ENCODE measurements at places on chromosomes 16 and 17.

DNA sequence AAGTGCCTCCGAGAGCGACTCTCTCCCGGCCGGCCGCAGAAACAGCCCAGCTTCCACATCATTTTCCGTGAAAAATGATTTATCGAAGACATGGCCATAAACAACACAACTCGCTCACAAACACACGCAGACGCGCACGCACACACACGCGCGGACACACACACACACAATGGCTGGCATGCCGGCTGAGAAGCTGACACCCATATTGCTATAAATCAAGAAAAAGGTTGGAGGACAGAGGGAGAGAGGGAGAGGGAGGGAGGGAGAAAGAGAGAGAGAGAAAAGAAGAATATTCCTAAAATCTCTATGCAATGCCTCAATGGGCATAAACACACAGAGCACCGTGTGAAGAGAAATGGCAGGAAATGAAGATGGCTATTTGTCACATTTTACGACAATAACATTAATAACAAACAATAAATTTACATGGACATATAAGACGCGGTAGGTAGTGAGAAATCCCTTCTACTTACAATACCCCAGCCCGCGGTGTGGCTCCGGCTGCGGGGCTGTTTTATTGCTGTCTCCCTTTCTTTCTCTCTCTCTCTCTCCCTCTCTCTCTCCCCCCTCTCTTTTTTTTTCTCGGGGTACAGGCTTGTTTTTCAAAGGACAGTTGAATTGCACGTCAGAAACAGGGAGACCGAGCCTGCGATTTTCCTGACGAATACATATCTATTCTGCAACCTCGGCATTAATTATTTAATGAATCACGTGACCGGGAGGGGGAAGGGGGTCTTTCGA lies 9.5 kb downstream of the HOXB4 start:
- DNase-seq = no peak

DNA sequence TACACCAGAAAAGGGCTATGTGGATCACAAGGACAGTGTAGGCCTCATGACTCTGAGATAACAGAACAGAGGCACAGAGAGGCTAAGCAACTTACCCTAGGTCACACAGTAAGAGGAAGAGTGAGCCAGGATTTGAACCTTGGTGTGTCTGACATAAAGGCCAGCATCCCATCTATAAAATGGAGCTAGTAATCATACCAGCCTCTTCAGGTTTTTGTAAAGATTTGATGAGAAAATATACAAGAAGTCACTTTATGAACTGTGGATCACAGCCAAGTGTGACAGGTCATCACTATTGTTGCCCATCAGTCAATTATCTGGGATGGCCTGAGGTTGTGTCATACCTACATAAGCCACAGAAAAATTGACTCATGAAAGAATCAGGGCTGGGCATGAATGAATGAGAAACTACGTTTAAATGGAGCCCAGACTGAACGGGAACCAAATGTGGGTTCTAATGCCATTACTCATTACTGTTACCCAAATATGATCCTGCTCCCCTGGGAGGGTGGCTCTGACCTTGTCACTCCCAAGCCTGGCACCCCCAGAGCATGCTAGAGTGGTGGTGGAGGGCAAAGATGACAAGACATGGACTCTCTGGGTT lies 21.0 kb downstream of the FBXO39 start:
- no peak for DNase-seq

GRCh38 chr16:83717308-83717707 lies 90.5 kb upstream of the HSBP1 start:
- DNase-seq = no peak

DNA sequence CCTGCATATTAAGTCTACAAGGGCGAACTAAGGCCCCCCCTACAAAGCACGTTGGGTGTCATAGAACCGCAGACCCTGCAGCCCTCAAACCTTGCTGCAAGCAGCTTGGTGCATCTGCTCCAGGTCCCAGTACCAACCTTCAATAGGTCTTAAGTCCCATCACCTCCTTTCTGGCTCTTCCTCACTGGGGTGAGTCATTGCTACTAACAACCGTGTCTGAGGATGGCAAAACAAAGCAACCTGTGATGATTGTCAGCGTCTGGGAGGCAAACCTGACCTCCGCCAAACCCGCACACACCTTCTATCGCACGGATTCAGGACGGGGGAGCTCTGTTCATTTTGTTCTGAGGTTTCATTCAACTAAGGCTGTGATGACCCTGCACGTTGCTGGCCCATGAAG lies 138.9 kb downstream of the SLC39A11 start:
- no peak for DNase-seq

GRCh38 chr17:37527249-37527851 lies 37.7 kb downstream of the DUSP14 start:
- peak; percentile 9 for DNase-seq

- no peak for DNase-seq
Measured at GRCh38 chr17:61556224-61557188, 34.5 kb downstream of the NACA2 start.

DNA sequence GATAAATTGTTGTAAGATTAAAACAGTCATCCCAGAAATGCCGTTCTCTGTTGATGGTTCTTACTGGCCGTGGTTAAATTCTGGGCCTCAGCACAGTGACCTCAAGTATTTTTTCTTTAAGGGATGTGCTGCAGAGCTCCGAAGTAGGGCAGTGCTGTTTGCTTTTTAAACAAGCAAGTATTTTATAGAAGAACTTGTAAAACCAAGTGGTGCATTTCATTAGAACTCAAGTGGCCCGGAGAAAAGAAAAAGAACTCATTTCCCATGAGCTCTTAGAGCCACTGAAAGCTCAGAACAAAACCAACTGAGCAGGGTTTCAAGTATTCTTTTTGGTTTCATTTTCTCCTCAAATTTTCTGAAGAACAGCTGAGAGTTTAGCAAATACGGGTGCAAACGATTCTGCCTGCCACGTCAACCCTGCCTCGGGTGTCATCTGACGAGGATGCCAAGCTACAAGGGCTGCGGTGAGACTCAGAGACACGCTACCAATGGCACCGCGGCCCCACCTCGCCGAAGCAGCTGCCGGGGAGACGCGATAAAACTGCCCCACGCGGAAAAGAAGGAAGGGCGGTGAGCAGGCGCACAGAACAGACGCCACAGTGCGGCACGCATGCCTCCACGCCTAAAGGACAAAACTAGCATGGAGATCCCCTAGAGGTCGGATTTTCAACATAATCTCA lies 6.3 kb downstream of the LMF1 start:
- DNase-seq = no peak

DNA sequence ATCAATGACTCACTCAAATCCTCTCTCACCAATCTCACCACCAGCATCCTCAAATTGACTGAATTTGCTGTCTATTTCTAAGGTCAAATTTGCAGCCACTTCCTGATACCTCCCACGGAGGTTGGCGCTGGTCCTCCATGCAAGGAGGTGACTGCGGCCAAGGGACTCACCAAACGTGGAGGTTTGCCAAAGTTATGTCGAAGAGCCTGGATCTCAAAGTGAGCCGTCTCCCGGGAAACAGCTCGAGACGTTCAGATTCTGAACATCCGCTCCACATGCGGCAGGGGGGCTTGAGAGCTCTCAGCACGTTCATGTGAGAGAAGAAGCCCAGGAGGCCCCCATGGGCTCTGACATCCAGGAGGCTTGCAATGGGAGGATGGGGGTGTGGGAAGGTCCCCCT lies 22.6 kb downstream of the LGALS3BP start:
- no peak for DNase-seq

DNA sequence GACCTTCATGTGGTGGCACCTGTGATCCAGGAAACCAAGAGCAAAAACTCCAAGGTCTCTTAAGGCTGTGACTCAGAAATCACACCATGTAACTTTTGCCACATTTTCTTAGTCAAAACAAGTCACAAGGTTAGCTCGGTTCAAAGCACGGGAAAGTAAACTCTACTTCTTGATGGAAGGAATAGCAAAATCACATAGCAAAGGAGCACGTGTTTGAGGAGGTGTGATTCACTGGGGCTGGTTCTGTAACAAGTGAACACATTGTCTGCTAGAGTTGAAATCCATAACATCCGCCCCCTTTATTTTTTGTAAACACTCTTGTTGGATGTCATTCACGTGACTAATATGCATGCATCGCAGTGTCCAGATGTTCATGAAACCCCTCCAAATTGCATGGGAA lies 415.0 kb upstream of the MAF start:
- no peak for DNase-seq

DNA sequence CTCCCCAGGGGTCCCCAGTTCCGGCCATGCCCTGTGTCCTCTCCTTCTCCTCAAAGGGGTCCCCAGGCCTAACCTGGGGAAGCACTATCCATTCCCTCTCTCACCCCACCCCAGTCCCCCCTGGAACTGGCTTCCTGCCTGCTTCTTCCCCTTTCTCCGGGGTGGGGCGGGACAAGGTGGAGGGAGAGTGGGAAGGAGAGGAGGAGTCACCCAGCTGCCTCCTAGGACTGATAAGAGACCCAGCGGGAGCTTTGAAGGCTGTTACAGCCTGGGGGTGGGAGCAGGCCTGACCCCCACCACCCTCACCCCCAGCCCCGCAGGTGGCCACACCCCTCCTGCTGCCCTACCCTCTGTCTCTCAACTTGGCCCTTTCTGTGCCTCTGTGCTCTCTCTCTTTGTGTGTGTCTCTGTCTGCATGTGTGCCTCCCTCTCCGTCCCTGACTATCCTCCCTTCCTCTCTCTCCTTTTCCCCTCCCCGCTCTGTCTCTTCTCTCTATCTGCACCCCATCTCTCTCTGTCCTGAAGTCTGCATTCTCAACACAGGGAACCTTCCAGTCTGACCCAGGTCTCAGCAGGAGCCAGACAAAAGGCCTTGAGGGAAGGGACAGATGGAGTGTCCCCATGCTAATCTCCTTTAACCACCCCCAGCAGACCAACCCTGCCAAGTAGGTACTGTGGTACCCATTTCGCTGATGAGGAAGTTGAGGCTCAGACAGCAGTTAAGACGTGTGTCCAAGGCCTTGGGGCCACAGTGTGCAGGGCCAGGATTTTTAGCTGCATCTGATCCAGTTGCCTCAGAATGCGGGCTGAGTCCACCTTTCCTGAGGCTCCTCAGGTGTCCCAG lies 66.1 kb downstream of the RAB11FIP4 start:
- DNase-seq = no peak

- DNase-seq = no peak
Measured at GRCh38 chr17:51231999-51232398, 27.9 kb downstream of the MBTD1 start.

DNA sequence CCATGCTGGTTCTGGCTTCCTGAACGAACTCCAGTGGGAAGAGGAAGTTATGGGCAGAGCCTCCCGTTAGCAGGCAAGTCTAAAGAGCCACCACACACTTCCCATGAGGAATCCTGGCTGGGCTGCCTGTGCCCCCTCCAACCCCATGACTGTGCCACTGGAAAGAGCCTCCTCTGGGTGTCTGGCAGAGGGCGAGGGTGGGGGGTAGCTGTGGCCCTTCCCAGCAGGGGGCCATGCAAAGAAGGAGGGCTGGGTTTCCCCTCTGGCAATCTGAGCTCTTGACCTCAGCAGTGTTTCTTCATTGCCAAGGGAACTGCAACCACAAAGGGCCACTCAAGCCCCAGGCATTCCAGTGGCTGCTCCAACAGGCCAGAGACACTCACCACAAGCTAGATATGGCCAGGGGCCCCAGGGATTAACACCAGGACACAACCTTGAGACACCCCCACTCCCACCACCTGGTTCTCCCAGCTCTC lies 1.7 kb upstream of the RRAD start:
- DNase-seq = no peak

GRCh38 chr16:57809276-57810196 lies 7.2 kb upstream of the KIFC3 start:
- no peak for DNase-seq

DNA sequence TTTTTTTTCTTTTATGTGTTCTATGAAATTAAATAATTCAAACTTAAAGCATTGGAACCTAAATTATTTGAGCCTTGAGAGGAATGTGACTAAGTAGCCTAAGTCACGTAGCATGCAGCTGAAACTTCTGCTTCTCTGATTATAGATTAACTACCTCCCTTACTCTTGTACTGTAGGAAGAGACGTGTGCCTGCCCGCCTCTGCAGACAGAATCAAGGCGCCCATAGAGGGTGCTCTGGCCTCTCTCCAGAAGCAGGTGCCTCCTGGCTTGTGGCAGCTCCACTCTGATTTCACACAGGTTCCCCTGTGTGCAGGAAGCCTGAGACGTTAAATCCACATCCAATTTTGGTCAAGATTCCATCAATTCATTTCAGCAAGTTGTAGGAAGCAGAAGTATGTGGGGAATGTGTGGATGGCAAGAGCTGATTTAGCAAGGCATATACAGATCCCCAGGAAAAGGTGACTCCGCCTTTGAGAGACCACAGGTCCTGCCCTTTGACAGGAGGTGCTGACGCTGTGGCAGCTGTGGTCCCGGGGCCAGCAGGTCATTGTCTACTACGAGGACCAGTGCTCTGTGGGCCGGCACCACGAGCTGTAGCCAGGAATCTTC lies 1418.8 kb downstream of the CDH11 start:
- no peak for DNase-seq

GRCh38 chr17:57814421-57814820 lies 35.4 kb downstream of the MRPS23 start:
- no peak for DNase-seq

DNA sequence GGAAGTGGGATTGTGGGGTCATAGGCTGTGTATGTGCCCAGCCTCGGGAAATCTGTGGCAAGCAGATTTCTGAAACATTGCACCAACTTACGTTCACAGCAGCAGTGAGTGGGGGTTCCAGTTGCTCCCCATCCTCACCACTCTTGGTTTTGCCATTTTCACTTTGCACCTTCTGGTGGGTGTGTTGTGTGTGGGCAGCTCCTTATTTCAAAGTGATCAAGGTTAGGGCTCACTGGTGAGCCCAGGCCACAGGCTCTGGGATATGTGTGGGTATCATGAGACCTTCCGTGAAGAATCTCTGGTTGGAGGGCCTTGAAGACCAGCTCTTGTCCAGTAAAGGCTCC lies 29.5 kb upstream of the PRM1 start:
- no peak for DNase-seq

GRCh38 chr16:85173146-85173980 lies 61.1 kb upstream of the CIBAR2 start:
- DNase-seq = no peak

DNA sequence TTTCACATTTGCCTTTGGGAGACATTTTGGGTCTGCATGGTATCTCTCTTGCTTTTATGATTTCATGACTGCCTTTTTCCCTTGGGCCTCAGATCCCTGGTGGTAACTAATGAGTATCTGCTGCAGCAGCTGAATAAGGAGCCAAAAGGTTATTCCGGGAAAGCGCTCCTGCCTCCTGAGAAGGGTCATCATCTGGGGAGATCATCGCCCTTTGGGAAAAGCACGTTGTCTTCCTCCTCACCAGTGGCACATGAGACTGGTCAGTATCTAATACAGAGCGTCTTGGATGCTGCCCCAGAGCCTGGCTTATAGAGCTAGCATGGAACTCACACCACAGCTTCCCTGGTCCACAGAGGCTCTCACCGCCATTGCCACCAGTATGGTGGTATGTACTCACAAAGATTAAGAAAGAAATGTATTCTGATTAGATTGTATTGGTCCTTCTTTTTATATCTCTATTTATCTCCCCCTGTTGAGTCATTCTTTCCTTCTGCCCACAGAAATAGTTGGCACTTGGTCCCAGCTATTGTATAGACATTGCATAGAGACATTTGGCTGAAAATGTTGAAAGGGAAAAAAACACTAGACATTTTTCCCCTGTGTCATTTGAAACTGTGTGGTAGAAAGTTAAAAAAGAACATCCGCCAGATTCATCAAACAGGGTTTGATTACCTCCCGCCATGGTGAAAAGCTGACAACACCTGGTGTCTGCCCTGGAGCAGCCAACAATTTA lies 8.4 kb downstream of the TPPP3 start:
- no peak for DNase-seq

Measured in retinal pigment epithelial cell (primary cell).